Stomach (tissue), 19 donors: ENCODE measurements at places on chromosomes 2 and 18. TPM values are rescaled to one million over a fixed set of nuclear protein-coding genes. Genes with fewer than 3 reads are reported as not detected.

Gene GKN2
- polyA plus RNA-seq: 744 TPM

Gene MC5R
- not detected for polyA plus RNA-seq

DNA sequence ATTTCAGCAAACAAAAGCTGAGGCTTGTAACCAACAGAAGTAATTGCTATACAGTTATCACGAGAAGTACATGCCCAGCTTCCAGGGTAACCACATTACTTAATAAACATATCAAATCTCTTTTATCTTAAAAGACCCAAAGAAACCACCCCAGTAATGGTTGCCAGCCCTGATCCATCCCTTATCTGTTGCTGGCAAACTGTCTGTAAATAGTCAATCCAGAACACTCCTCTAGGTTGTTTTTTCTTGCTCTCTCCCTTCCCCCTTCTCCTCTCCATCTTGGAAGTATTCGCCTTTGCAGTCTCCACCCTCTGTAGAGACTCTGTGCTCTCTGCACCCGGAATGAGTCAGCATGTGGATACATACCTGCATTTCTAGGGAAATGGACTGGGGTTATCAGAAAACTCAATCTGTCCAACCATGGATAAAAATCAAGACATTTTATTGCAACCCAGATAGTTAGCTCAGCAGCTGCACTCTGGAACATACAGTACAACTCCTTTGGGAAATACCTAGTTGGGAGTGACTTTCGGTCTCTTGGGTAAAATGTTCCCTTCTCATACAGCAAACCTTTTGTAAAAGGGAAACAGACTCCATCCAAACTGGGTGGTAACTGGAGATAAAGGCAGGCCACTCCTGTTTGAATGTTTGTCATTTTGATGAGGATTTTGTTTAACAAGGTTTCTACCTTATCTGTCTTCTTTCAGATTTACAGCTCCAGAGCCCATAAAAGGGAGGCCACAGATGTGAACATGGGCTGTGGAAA is 123.5 kb upstream of the FOSL2 start:
- H3K4me1 ChIP-seq: peaks cover 13% of the 10 kb centered on the region
- H3K36me3 ChIP-seq: no peaks in the 10 kb centered on the region

DNA sequence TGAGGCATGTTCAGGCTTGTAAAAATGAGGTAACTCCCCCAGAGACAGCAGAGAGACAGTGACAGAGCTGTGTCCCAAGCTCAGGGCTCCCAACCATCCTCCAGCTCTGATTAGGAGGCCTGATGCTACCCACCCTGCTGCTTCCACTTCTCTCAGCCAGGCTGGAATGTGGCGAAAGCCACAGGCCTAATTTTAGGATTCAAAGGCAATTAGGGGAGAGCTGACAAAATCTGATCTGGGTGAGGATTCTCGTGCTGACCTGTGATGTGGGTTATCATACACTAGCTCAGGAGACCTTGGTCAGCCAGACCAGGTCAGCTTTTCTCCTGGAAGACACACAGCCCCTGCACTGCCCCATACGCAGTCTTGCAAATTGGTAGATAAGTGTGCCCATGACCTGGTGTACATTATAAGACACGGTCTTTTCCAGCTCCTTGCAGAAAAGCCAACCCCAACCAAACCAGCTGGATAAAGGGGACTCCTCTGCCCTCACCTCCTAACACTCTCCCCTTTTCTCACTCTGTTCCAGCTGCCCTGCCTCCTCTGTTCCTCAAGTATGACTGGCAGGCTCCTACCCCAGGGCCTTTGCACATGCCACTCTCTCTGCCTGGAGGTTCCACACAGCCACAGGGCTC is 225.9 kb downstream of the MGAT5 start:
- no peak for DNase-seq
- H3K4me3 ChIP-seq: no peak overlapping the region
- H3K36me3 ChIP-seq: no peaks in the 10 kb centered on the region
- no peaks in the 10 kb centered on the region for H3K27me3 ChIP-seq
- no peak overlapping the region for H3K27ac ChIP-seq

DNA sequence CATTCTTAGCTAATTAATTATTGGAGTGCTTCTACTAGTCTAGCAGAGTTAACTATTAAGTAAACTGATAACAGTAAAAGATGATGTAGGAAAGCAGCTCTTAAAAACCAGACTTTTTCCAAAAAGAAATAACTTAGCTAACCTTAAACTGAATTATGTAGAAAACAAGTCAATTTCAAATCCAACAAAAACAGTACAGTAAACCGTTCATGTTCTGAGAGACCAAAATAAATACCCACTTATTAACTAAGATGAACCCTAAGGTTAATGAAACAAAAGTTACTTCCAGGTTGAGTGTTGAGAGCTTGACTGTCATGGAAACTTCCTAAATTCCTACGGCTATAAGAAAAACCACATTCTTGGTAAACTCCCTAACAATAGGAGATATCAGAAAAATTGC is 181.2 kb downstream of the PPP1R1C start:
- H3K4me1 ChIP-seq: no peaks in the 10 kb centered on the region
- H3K4me3 ChIP-seq: no peak overlapping the region
- H3K27me3 ChIP-seq: no peaks in the 10 kb centered on the region
- no peaks in the 10 kb centered on the region for H3K36me3 ChIP-seq
- DNase-seq: no peak

- peaks cover 37% of the 10 kb centered on the region for H3K4me1 ChIP-seq
- H3K36me3 ChIP-seq: no peaks in the 10 kb centered on the region
- H3K27ac ChIP-seq: no peak overlapping the region
- no peak for DNase-seq
Measured at GRCh38 chr18:63306819-63307550, 12.6 kb downstream of the BCL2 start.

- no peaks in the 10 kb centered on the region for H3K27me3 ChIP-seq
- no peaks in the 10 kb centered on the region for H3K36me3 ChIP-seq
- peaks cover under 1% of the 10 kb centered on the region for H3K4me1 ChIP-seq
- H3K27ac ChIP-seq: no peak overlapping the region
- no peak for DNase-seq
- H3K4me3 ChIP-seq: no peak overlapping the region
Measured at GRCh38 chr2:36351291-36351690, 4.3 kb upstream of the CRIM1 start.

- DNase-seq: no peak
- H3K27me3 ChIP-seq: no peaks in the 10 kb centered on the region
- no peak overlapping the region for H3K4me3 ChIP-seq
- H3K27ac ChIP-seq: no peak overlapping the region
- H3K36me3 ChIP-seq: no peaks in the 10 kb centered on the region
Measured at GRCh38 chr2:46446871-46447568, 32.3 kb upstream of the TMEM247 start.

- H3K4me3 ChIP-seq: no peak overlapping the region
- no peak overlapping the region for H3K27ac ChIP-seq
- H3K4me1 ChIP-seq: no peaks in the 10 kb centered on the region
- H3K27me3 ChIP-seq: no peaks in the 10 kb centered on the region
Measured at GRCh38 chr2:18265614-18266586, 294.6 kb downstream of the RDH14 start.

GRCh38 chr2:37645836-37646235 is 25.6 kb downstream of the CDC42EP3 start:
- H3K27ac ChIP-seq: peak overlapping the region; percentile 42
- no peak overlapping the region for H3K4me3 ChIP-seq
- H3K36me3 ChIP-seq: peaks cover 18% of the 10 kb centered on the region
- DNase-seq: no peak

- H3K27ac ChIP-seq: peak overlapping the region; percentile 100
- H3K4me3 ChIP-seq: peak overlapping the region; percentile 94
- H3K36me3 ChIP-seq: peaks cover 3% of the 10 kb centered on the region
- peaks cover 45% of the 10 kb centered on the region for H3K4me1 ChIP-seq
- DNase-seq: peak; percentile 78
Measured at GRCh38 chr2:218396688-218397462, 2.8 kb upstream of the CTDSP1 start.

- no peak overlapping the region for H3K4me3 ChIP-seq
- no peak for DNase-seq
- H3K4me1 ChIP-seq: no peaks in the 10 kb centered on the region
- no peaks in the 10 kb centered on the region for H3K36me3 ChIP-seq
- H3K27me3 ChIP-seq: no peaks in the 10 kb centered on the region
Measured at GRCh38 chr18:70368903-70369302, 80.1 kb downstream of the SOCS6 start.

- no peak overlapping the region for H3K27ac ChIP-seq
- no peaks in the 10 kb centered on the region for H3K27me3 ChIP-seq
- no peak for DNase-seq
- H3K36me3 ChIP-seq: no peaks in the 10 kb centered on the region
Measured at GRCh38 chr2:126828491-126828890, 70.2 kb upstream of the TEX51 start.

DNA sequence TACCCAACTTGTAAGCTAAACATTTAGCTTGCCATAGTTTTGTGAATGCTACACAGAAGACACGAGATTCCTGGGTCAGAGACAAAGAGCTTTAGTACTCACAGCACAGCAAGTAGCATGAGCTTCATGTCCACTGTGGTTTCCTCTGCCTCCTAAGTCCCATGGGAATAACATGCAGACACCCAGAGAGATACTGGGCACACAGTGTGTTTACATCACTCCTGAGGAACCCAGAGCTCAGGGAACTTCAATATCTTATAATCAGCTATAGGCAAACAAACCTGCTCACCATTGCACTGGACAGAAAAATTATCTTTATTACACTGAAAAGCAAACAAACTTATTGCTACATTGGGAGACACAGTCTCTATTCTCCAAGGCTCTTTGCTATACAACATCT is 14.5 kb upstream of the NCK2 start:
- DNase-seq: no peak
- no peaks in the 10 kb centered on the region for H3K36me3 ChIP-seq
- H3K27ac ChIP-seq: no peak overlapping the region

DNA sequence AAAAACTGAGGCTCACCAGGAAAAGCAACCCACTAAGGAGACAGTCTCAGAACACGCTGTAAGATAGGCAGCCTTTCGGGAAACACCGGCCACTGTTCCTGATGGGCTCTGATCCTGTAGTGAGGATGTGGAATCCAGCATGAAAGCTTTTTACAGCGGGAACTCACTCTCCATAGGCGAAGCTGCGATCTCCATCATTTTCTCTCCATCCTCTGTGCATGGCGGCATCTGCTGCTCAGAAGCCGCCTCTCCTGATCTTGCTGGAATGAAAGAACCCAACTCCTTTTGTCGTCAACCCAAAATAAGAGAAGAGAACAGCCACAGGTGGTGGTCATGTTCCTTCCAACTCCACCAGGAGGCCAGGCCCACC is 49.9 kb downstream of the TMEM18 start:
- H3K36me3 ChIP-seq: no peaks in the 10 kb centered on the region
- DNase-seq: no peak
- H3K4me3 ChIP-seq: no peak overlapping the region
- H3K27ac ChIP-seq: no peak overlapping the region
- no peaks in the 10 kb centered on the region for H3K27me3 ChIP-seq

DNA sequence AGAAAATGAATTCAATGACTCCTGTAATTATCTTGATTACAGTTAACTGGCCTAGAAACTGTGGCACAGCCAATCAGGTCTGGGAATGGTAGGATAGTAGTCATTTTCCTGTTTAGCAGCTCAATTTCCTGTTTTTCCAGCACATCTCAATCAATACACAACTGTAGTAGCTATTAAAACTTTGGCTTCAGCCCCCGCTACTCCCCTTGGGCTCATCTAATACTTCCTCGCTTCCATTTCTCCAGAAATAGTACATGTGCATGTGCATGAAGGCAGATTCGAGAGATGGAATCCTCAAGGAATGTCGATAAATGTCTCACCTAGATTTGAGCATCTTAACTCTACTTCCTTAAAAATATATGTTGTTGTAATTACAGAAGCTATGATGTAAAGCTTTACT is 9.7 kb downstream of the COBLL1 start:
- H3K27me3 ChIP-seq: no peaks in the 10 kb centered on the region
- H3K27ac ChIP-seq: no peak overlapping the region
- H3K4me1 ChIP-seq: peaks cover 7% of the 10 kb centered on the region
- H3K36me3 ChIP-seq: no peaks in the 10 kb centered on the region
- no peak for DNase-seq

GRCh38 chr18:47172476-47172875 is 3.7 kb downstream of the IER3IP1 start:
- H3K27me3 ChIP-seq: no peaks in the 10 kb centered on the region
- no peak for DNase-seq
- no peak overlapping the region for H3K4me3 ChIP-seq
- H3K27ac ChIP-seq: no peak overlapping the region

- no peak overlapping the region for H3K4me3 ChIP-seq
- peak overlapping the region; percentile 55 for H3K27ac ChIP-seq
- no peak for DNase-seq
- H3K27me3 ChIP-seq: no peaks in the 10 kb centered on the region
- peaks cover 7% of the 10 kb centered on the region for H3K4me1 ChIP-seq
Measured at GRCh38 chr2:54419388-54419787, 36.7 kb upstream of the SPTBN1 start.

GRCh38 chr18:52289392-52289791 is 50.6 kb upstream of the DCC start:
- H3K27me3 ChIP-seq: no peaks in the 10 kb centered on the region
- H3K36me3 ChIP-seq: no peaks in the 10 kb centered on the region
- H3K27ac ChIP-seq: no peak overlapping the region

DNA sequence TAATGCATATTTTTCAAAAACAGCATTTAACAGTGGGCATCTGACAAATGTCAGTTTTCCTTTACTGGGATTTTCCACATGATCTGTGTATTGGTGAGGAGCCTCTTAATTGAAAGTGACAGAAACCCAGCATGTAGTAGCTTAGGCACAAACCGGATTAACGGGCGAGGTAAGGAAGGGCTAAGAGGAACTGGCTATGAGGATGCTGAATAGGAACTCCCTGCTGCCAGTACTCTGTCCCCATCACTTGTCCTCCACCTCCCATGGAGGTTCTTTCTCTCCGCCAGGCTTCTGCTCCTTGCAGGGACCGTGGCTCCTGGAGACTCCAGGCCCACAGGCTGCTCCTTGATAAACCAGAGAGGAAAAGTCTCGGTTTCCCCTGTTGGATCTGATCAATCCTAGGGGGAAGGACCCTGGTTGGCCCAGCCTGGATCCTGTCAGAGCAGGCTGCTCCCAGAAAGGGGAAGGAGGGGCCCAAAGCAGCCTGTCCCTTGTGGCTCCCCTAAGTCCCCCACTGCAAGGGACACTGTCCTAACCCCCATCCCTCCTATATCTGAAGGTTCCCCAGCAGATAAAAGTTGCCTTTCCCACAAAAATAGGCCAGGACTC is 10.3 kb downstream of the TEX44 start:
- H3K4me1 ChIP-seq: peaks cover 65% of the 10 kb centered on the region
- no peaks in the 10 kb centered on the region for H3K36me3 ChIP-seq
- peak overlapping the region; percentile 98 for H3K27ac ChIP-seq
- no peaks in the 10 kb centered on the region for H3K27me3 ChIP-seq
- H3K4me3 ChIP-seq: no peak overlapping the region
- no peak for DNase-seq

- H3K4me1 ChIP-seq: no peaks in the 10 kb centered on the region
- H3K27ac ChIP-seq: no peak overlapping the region
- peaks cover 50% of the 10 kb centered on the region for H3K27me3 ChIP-seq
- H3K4me3 ChIP-seq: no peak overlapping the region
Measured at GRCh38 chr2:1992280-1992679, 248.0 kb upstream of the PXDN start.

DNA sequence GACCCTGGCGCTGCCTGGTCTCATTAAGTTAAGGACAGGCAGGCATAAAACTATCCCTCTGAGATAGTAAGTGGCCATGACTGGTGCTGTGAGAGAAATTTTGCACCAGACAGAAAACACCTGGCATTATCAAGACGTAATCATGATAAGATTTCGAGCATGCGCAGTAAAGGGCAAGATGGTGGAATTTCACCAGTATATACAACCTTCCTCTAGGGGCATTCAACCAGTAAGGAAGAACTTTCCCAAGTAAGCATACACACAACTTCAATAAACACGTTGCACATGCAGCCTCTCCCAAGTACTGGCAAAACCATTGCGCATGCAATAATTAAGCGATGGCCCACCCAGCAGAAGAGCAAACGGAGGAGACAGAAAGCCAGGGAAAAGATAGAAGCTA is 1376.4 kb upstream of the CRIM1 start:
- H3K36me3 ChIP-seq: no peaks in the 10 kb centered on the region
- no peak overlapping the region for H3K27ac ChIP-seq
- H3K4me1 ChIP-seq: no peaks in the 10 kb centered on the region
- H3K4me3 ChIP-seq: no peak overlapping the region
- DNase-seq: no peak
